ENCODE measurements at places on chromosomes 7 and 10. TPM values are rescaled to one million over a fixed set of nuclear protein-coding genes. Genes with fewer than 3 reads are reported as not detected.

Gene LLCFC1
- not detected for total RNA-seq

Gene NPY
- 3.1 TPM for total RNA-seq

Gene EGFR
- 17.7 TPM for total RNA-seq

Gene TYW1B
- total RNA-seq = 6.8 TPM

Gene OPN1SW
- not detected for total RNA-seq

Gene CRHR2
- under 0.01 TPM for total RNA-seq

Gene RELN
- 14.1 TPM for total RNA-seq

Gene FAM180A
- 0.52 TPM for total RNA-seq

Gene PIP
- total RNA-seq = not detected

Gene PRF1
- 2.1 TPM for total RNA-seq

Gene HOXA6
- 3.1 TPM for total RNA-seq

Gene IKZF1
- total RNA-seq = 2.1 TPM

Gene PLEKHA1
- total RNA-seq = 23.5 TPM

Gene ZFAND2A
- total RNA-seq = 10.4 TPM

Gene MGMT
- total RNA-seq = 29.7 TPM

Gene EN2
- under 0.01 TPM for total RNA-seq

Gene NUTM2E
- not detected for total RNA-seq

Gene GNAI1
- 25.6 TPM for total RNA-seq

Gene CUL2
- 18.3 TPM for total RNA-seq

Gene TAS2R4
- total RNA-seq = 4.2 TPM

Gene C7orf57
- not detected for total RNA-seq

Gene HMX2
- not detected for total RNA-seq

Gene JMJD1C
- 90.8 TPM for total RNA-seq

Gene ZCCHC24
- total RNA-seq = 20.9 TPM

Gene ATP6V0A4
- total RNA-seq = not detected

Gene SPDYE6
- total RNA-seq = not detected

Gene CDC14C
- not detected for total RNA-seq

Gene TLX1
- total RNA-seq = not detected

Gene LRRC18
- total RNA-seq = under 0.01 TPM

Gene PAX4
- total RNA-seq = not detected

Gene CAV2
- total RNA-seq = 35.0 TPM

Gene CALML3
- not detected for total RNA-seq

Gene CCDC71L
- total RNA-seq = 5.2 TPM

Gene CFAP43
- total RNA-seq = 2.1 TPM

Gene NSUN5
- 13.0 TPM for total RNA-seq

Gene PSMC2
- total RNA-seq = 131 TPM

Gene FEZF1
- total RNA-seq = not detected

Gene CTBP2
- total RNA-seq = 32.9 TPM

Gene PRLHR
- total RNA-seq = not detected

Gene SYT15
- 1.0 TPM for total RNA-seq

Gene NRCAM
- total RNA-seq = 13.6 TPM

Gene CDK1
- 17.2 TPM for total RNA-seq

Gene KCNH2
- total RNA-seq = 7.3 TPM

Gene CREB3L2
- total RNA-seq = 12.5 TPM

Gene POMZP3
- 4.2 TPM for total RNA-seq

Gene NXPH1
- not detected for total RNA-seq

Gene ARHGEF35
- total RNA-seq = 1.6 TPM

Gene SLC18A3
- not detected for total RNA-seq

Gene PLOD3
- 20.9 TPM for total RNA-seq

Gene ANKRD61
- total RNA-seq = not detected

Gene AMZ1
- total RNA-seq = under 0.01 TPM

Gene TWIST1
- total RNA-seq = 12.0 TPM

Gene MEST
- total RNA-seq = 446 TPM

Gene INA
- not detected for total RNA-seq

Gene TFEC
- 2.1 TPM for total RNA-seq
